ENCODE measurements at places on chromosomes 13 and 19. TPM values are rescaled to one million over a fixed set of nuclear protein-coding genes. Genes with fewer than 3 reads are reported as not detected.

GRCh38 chr13:75415694-75416093 lies 66.3 kb downstream of the TBC1D4 start:
- DNase-seq: no peak

DNA sequence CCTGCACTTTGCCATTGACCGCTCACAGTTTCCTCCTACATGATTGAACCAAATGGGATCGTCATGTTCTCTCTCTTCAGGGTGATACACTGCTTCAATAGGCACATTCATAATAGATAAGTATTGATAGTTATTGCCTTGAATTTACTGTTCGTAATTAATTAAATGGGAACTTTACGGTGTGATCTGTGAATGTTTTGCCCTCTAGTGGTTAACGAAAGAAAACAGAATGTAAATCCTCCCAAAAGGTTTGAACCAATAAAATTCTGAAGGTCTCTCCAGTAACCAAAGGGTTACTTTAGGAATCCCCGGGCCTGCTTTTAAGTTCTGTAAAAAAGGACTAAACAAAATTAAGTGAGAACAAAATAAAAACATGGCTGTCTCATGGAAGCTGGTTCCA lies 389.3 kb downstream of the DACH1 start:
- no peak for DNase-seq

The RFPL4A gene
- total RNA-seq: not detected

DNA sequence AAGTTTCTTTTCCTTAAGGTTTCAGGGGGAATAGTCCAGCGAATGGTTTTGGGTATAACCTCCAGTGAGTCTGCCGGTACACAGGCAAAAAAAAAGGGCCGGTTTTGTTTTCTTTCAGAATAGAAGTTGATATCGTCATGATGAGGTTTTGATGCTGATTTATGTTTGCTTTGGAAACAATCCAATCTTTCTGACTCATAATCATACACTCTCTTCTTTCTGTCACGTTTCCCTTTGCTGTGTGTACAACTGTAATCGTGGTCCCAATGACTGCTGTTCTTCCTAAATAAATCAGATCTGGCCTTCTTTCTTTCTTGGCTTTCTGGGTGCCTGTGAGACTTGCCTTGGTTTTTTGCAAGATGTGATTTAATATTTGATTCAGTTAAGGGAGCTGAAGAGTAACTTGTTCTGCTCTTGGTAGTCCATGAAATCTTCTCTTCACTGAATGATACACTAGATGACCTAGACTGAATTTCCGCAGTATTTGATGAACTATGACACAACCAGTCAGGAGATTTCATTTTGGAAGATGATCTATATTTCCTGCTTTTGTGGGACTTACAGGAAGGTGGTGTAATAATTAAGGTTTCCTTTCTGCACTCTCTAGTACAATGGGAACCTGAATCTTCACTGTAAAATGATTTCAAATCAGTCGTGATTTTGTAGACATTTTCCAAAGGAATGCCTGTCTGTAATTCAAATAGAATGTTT lies 34.9 kb upstream of the METTL21C start:
- DNase-seq: no peak

DNA sequence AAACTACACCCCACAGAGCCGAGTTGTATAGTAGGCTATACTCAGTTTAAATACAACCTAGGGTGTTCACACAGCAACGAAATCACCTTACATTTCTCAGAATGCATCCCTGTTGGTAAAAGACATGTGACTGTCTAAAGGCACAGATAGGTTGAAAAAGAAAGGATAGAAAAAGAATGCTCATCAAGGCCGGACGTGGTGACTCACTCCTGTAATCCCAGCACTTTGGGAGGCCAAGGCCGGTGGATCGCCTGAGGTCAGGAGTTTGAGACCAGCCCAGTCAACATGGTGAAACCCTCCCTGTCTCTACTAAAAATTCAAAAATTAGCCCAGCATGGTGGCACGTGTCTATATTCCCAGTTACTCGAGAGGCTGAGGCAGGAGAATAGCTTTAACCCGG lies 3.8 kb upstream of the IL17D start:
- DNase-seq: no peak

The C1QTNF9 gene
- not detected for total RNA-seq

GRCh38 chr13:103101500-103101899 lies 35.3 kb upstream of the SLC10A2 start:
- DNase-seq: no peak

- DNase-seq: no peak
Measured at GRCh38 chr19:16899566-16900075, 10.8 kb downstream of the F2RL3 start.

The CGB5 gene
- not detected for total RNA-seq

DNA sequence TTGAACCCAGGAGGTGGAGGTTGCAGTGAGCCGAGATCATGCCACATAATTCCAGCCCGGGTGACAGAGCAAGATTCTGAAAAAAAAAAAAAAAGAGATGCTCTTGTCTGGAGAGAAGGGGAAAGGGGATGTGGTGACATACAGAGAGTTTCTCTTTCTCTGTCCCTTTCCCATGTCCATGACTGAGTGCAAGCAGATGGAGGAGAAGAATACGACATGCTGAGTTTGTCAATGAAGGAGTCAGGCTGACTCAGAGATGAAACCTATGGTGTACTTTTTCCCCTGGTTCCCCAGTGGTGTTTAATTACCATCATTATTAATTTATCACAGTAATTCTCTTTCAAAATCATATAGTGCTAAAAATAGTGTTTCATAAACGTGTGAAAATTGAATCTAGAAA lies 448.8 kb downstream of the FOXO1 start:
- no peak for DNase-seq

The PGLYRP1 gene
- not detected for total RNA-seq

Data from breast epithelium (tissue), 4 donors.